ENCODE measurements at places on chromosomes 3 and 15.

DNA sequence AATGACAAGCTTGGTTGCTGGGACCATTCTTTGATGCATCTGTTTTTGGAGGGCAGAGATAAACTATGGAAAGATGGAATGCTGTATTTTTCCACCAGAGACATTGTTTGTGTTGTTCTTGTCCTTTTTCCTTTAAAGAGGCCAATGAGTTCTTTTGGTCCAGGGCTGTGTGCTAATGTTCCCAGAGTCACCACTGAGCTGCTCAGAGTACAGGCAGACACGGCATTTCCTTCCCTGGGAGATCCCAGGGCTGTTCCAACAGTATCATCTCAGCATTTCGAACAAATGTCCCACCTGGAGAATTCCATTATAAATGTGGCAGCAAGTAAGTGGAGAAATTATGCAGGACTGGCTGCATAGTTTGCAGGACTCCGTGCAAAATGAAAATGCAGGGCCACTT lies 190.6 kb downstream of the IL20RB start:
- no peak for DNase-seq

DNA sequence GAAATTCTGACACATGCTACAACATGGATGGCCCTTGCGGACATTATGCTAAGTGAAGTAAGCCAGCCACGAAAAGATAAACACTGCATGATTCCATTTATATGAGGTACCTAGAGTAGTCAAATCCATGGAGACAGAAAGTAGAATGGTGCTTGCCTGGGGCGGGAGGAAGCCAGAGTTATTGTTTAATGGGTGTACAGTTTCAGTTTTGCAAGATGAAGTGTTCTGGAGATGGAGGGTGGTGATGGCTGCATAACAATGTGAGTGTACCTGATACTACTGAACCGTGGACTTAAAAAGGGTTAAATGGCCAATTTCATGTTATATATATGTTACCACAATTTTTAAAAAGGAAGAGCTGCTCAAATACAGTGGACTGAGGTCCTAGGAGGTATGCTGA lies 66.9 kb downstream of the SEMA5B start:
- no peak for DNase-seq

DNA sequence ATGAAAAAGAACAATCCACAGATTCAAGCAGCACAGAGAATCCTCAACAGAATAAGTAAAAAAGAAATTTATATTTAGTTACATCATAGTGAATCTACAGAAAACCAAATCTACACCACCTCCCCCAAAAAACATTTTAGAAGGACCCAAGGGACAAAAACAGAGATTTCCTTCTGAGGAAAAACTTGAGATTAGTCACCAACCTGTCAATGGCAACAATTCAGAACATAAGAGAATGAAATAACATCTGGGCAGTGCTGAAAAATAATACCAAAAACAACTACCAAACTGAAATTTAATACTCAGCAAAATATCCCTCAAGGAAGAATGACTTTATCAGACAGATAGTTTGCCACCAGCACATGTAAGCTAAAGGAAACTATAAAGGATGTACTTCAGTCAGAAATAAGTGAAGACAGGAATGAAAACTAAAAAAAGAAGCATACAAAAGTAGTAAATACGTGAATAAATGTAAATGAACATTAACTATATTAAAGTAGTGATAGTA lies 260.7 kb downstream of the ULK4 start:
- no peak for DNase-seq

DNA sequence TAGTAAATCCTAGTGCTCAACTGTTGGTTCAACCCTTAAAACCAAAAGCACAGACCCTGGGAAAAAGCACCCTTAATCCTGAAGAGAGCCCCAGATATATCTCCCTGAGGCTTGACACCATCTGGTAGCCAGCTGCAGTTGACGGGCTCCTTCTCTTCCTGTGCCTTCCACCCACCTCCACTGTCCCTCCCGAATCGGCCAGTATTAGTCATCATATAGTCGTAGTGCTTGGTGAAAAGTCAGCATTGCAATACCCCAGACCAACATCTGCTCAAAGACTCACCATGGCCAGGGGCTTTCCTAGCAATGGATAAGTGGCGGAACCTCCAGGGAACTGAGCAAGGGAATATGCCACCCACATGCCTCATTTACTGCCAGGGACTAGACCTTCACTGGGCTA lies 125.6 kb upstream of the CRBN start:
- DNase-seq, result no peak

DNA sequence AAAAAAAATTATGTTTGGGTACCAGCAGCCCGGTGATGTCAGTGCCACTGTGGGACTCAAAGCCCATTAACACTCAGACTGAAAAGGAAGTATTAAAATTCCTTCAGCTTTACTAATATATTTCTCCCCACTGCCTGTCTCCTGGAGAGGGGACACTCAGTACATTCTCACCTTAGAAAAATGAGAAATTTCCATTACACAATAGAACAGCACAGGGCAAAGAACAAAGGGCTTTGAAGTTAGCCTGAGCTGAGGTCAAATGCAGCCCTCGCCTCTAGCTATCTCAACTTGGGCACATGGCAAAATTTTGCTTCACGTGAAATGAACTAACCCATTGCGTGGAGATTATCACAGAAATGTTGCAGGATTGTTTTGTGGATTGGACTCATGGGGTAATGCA lies 80.8 kb downstream of the RARB start:
- DNase-seq, result peak; percentile 75

- DNase-seq, result no peak
Observed at GRCh38 chr3:176712191-176712590, 485.1 kb downstream of the TBL1XR1 start.

DNA sequence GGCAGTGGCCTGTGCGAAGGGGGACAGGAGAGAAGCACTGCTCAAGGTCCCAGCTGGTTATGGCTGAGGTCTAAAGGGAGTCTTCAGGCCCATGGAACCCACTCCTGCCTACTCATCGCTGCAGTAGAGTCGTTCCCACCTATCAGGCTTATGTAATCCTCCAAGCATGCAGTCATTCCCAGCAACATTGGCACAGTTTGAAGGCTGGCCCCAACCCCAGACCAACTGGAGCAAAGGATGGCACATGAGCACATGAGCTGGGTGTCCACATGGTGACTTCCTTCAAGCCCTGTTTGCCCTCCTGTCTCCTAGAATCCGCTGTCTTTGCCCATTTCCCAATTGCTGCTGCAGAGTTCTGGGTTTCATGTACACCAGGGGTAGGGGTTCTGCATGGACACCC lies 60.5 kb upstream of the FGD5 start:
- no peak for DNase-seq

GRCh38 chr3:42273361-42273760 lies 7.4 kb upstream of the CCK start:
- no peak for DNase-seq

DNA sequence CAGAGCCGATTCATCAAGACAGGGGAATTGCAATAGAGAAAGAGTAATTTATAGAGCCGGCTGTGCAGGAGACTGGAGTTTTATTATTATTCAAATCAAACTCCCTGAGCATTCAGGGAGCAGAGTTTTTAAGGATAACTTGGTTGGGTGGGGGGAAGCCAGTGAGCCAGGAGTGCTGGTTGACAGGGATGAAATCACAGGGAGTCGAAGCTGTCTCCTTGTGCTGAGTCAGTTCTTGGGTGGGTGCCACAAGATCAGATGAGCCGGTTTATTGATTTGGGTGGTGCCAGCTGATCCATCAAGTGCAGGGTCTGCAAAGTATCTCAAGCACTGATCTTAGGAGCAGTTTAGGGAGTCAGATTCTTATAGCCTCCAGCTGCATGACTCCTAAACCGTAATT lies 95.4 kb upstream of the CCDC80 start:
- no peak for DNase-seq

DNA sequence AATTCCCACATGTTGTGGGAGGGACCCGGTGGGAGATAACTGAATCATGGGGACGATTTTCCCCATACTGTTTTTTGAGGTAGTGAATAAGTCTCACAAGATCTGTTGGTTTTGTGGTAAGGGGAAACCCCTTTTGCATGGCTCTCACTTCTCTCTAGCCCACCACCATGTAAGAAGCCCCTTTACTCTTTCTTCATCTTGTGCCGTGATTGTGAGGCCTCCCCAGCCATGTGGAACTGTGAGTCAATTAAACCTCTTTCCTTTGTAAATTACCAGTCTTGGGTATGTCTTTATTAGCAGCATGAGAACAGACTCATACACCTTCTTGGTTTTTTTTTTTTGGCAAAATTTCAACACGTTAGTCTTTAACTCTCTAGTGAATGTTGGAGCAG lies 18.1 kb downstream of the ARL8B start:
- no peak for DNase-seq

DNA sequence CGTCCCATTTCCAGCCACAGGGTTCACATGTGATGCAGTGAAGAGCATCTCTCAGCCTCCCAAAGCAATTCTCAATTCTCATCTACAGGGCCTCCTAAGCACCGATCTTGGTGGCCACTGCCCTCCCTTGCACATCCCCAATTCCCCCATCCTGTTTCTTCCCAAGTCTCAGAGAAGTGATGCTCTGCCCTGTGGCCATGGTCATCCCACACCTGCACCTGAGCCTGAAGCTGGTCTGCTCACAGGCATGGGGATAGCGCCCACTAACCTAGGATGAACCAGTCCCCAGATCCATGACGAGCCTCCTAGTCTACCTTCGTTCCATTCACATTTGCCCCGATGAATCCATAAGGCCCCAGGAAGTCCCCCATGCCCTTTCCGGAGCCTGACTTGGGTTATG lies 201.5 kb downstream of the UACA start:
- DNase-seq, result no peak

GRCh38 chr3:9600597-9600996 lies 47.0 kb upstream of the LHFPL4 start:
- no peak for DNase-seq

- DNase-seq, result no peak
Observed at GRCh38 chr3:183178512-183178832, 15.9 kb upstream of the LAMP3 start.

DNA sequence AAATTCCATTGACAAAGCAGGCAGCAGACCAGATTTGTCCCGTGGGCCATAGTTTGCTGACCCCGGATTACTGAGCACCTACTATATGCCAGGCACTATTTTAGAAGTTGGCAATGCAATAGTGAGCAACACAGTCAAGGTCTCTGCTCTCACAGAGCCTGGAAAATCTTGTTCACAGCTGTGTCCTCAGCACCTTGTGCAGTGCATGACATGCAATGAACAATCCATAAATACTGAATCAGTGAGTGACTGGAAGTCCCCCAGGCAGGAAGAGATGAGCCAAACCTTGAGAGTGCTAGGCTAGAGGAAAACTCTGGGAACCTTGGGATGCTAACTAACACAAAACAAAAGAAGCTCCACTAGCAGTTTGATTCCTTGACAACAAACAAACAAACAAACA lies 14.4 kb downstream of the TM4SF1 start:
- DNase-seq, result peak; percentile 70

GRCh38 chr3:39548282-39548681 lies 80.8 kb downstream of the MOBP start:
- DNase-seq, result peak; percentile 3

GRCh38 chr15:52822475-52822874 lies 32.3 kb upstream of the ONECUT1 start:
- DNase-seq, result no peak

- peak; percentile 99 for DNase-seq
Observed at GRCh38 chr15:39580485-39581241, at the start of gene THBS1. TSS of gene THBS1 (plus strand) at chr15:39581079. CDS start at chr15:39581858, 779 bp downstream.

- DNase-seq, result no peak
Observed at GRCh38 chr3:182596676-182597410, 196.5 kb upstream of the ATP11B start.

DNA sequence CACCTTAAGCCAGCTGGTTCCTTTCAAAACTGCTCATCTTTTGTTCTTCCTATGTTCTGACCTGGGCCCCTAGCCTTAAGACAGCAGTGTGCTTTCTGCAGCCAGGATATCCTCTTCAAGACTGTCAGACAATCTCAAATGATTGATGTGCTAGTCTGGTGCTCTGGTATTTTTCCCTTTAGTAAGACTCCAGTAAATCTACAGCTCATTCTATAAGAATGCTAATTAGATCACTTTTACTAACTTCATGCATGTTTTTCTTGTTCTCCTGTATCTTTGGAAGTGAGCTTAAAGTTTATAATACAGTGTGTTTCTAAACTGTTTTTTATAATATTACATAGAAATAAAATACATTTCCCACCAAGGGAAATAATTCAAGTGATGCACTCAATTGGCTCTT lies 220.9 kb upstream of the NANOGP8 start:
- DNase-seq, result peak; percentile 84

DNA sequence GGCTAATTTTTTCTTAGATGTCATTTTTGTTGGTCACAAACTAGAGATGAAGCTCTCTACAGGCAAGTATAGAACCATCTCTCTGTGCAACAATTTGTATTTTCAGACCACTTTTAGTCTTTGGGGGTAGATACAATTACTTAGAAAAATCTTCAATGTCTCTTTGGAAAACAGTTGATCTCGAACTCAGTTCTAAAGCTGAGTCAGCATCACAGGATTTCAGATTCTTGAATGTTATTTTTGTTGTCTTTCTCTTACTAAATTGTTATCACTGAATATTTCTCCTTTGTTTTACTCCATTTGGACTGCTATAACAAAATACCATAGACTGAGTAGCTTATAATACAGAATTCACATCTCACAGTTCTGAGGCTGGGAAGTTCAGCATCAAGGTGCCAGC lies 1557.0 kb downstream of the SI start:
- DNase-seq, result no peak

GRCh38 chr3:67655364-67656121 lies 1.1 kb upstream of the SUCLG2 start:
- no peak for DNase-seq

DNA sequence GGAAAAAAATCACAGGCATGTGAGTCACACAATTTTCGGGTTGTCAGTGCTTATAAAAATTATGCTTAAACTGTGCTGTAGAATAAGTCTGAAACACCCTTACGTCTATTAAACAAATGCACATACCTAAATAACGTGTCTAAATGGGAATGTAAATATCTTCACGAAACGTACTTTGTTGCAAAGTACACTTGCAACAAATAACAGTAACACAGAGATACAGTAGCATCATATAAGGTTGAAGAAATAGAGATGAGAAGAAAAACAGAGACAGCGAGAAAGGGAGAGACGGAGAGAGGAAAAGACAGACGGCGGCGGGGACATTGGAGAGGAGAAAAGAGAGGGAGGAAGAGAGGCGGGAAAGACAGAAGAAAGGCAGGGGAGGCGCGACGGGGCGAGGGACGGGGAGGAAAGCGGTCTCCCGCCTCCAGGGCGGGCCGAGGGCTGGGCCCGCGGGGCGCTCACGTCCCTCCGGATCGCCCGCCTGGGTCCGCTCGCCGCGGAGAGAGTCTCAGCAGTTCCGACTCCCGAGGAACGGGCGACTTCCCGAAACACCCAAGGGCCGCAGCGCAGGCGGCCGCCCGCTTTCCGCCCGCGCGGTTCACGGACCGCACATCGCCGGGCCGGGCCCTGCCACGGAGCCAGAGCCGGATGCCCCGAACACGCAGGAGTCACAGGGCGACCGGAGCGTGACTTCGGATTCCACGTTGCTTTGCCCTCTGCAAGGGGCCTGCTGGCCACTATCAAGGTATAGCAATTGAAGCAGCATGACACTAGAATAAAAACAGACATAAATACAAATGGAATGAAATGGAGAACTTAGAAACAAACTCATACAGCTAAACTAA lies 153.4 kb downstream of the LMLN start:
- no peak for DNase-seq

DNA sequence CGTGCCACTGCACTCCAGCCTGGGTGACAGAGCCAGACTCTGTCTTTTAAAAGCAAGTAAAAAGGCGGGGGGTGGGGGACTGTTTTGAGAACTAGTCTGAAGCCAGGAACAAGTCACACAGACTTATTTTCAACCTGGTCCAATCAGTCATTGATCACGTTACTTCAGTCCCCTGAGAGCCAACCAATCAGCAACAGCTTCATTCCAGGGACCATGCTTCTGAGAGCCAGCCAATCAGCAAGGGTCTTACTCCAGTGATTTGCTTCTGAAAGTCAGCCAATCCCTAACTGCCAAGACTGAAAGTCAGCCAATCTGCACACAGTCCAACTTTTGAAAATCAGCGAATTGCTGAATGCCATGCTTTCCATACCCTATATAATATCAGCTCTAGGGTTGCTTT lies 48.6 kb upstream of the C15orf39 start:
- DNase-seq, result no peak
